ENCODE measurements at places on chromosomes 11 and 22. TPM values are rescaled to one million over a fixed set of nuclear protein-coding genes. Genes with fewer than 3 reads are reported as not detected.

The MRE11 gene
- total RNA-seq = 45.1 TPM

The CCDC188 gene
- not detected for total RNA-seq

The SLC22A6 gene
- not detected for total RNA-seq

The C11orf91 gene
- total RNA-seq = not detected
